ENCODE measurements at places on chromosomes 2 and 18. TPM values are rescaled to one million over a fixed set of nuclear protein-coding genes. Genes with fewer than 3 reads are reported as not detected.
A peak's percentile ranks its signal among the peaks of the same experiment; 100 is the strongest.

DNA sequence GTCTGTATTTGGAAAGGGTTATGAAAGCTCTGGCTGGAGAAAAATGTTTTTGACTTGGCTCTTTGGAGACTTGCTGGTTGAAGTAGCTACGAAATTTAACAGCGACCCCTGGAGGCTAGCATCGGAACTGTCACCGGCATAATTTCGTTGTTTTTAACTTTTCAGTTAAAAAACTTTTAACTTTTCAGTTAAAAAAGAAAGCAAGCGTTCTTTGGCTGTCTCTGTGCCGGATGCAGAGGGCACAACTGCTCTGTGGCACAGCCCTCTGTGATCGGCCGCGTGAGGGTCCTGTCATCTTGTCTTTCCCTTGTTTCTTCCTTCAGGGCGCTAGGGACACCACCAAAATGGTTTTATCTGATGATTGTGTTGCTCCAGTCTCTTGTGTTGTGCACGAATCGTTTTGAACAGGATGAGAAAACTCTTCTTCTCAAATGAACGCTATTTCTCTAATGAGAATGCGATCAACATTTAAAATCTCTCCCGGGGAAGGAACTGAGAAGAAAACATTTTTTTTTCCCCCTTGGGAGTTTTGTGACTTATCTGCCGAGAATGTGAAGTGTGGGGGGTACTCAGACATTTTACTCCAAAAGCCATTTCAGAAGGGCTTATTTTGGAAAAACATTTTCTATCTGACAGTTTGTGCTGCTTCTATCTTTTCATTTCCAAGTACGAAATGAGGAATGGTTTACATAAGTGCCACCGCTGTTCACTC lies 57.1 kb downstream of the ADCYAP1 start:
- no peaks in the 10 kb centered on the region for H3K27me3 ChIP-seq
- H3K4me3 ChIP-seq, result peak overlapping the region; percentile 41
- DNase-seq, result no peak
- no peaks in the 10 kb centered on the region for H3K4me1 ChIP-seq

- peaks cover 19% of the 10 kb centered on the region for H3K4me1 ChIP-seq
- no peaks in the 10 kb centered on the region for H3K36me3 ChIP-seq
These were observed 272.5 kb downstream of the DYSF start for GRCh38 chr2:71725836-71726235.

- H3K4me1 ChIP-seq, result peaks cover 58% of the 10 kb centered on the region
- H3K27me3 ChIP-seq, result no peaks in the 10 kb centered on the region
- H3K4me3 ChIP-seq, result no peak overlapping the region
- 0 out of 2 replicates have a peak, but pooled peaks cover 5% of the 10 kb centered on the region for H3K36me3 ChIP-seq
- H3K27ac ChIP-seq, result peak overlapping the region; percentile 80
- DNase-seq, result no peak
These were observed 109.7 kb downstream of the MAP4K4 start for GRCh38 chr2:101807242-101807641.

- peak; percentile 20 for DNase-seq
- no peak overlapping the region for H3K27ac ChIP-seq
- H3K27me3 ChIP-seq, result no peaks in the 10 kb centered on the region
- H3K36me3 ChIP-seq, result no peaks in the 10 kb centered on the region
These were observed 21.4 kb downstream of the FAM98A start for GRCh38 chr2:33577668-33578067.

- no peaks in the 10 kb centered on the region for H3K27me3 ChIP-seq
- no peak overlapping the region for H3K27ac ChIP-seq
- H3K36me3 ChIP-seq, result no peaks in the 10 kb centered on the region
- no peak overlapping the region for H3K4me3 ChIP-seq
- peaks cover 6% of the 10 kb centered on the region for H3K4me1 ChIP-seq
These were observed 58.0 kb downstream of the CCDC88A start for GRCh38 chr2:55361465-55362189.

- DNase-seq, result no peak
- no peak overlapping the region for H3K27ac ChIP-seq
- H3K4me1 ChIP-seq, result no peaks in the 10 kb centered on the region
- 0 out of 2 replicates have a peak, but pooled peaks cover 4% of the 10 kb centered on the region for H3K27me3 ChIP-seq
These were observed 73.7 kb downstream of the RFTN2 start for GRCh38 chr2:197601726-197602125.

- no peaks in the 10 kb centered on the region for H3K27me3 ChIP-seq
- no peaks in the 10 kb centered on the region for H3K4me1 ChIP-seq
- H3K36me3 ChIP-seq, result no peaks in the 10 kb centered on the region
- H3K4me3 ChIP-seq, result no peak overlapping the region
These were observed 548.6 kb downstream of the LRRTM4 start for GRCh38 chr2:76973610-76974009.

- no peak overlapping the region for H3K27ac ChIP-seq
- peaks cover 61% of the 10 kb centered on the region for H3K27me3 ChIP-seq
- no peaks in the 10 kb centered on the region for H3K4me1 ChIP-seq
- DNase-seq, result no peak
These were observed 321.2 kb upstream of the CXCR4 start for GRCh38 chr2:136439064-136439676.

The REG1B gene
- not detected for total RNA-seq

DNA sequence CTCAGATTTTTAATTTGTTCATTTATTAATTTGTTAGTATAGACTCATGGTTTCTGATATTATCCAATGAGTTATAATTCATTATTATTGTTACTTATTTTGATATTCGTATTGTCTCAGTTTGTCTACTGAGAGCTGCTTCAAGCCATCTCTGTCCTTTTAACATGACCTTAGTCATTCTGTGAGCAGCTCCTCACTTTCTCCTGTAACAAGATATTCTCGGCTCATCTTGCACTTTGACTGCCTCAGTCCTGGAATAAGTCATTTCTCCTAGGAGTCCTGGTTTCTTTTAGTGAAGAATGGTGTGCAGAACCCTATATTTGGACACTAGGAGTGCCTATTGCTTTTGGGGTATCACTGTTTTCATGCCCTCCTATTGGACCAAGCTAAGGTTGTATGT lies 13.2 kb downstream of the ASB1 start:
- H3K27me3 ChIP-seq, result no peaks in the 10 kb centered on the region
- DNase-seq, result no peak
- H3K4me3 ChIP-seq, result no peak overlapping the region
- H3K27ac ChIP-seq, result peak overlapping the region; percentile 81
- H3K4me1 ChIP-seq, result peaks cover 13% of the 10 kb centered on the region

DNA sequence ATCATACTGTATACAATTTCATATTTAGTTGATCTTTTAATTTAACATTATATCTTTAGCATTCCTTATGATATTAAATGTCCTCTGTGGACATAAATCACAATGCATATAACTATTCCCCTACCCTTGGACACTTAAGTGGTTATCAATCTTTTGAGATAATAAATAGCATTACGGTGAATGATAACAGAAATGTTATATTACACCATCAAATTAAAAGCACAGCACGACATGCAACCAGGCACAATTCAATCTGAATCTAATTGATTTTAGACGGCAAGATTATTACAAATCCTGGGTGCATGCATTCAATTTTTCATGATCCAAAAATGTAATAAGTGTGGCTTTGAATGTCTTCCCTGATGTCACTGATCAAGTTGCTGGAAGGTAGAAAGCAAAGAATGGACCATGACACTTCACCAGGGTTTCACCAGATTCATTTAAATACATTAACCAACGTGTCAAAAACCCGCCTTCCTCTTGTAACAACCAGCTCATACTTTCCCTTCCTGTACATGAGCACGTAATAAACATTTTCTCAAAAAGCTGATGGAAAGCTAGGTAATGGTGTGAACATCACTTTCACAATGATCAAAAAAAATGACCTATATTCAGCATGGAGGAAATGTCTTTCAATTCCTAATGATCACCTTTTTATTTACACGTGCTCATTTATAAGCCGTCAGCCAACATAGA lies 513.7 kb upstream of the ID2 start:
- no peak for DNase-seq
- H3K4me1 ChIP-seq, result no peaks in the 10 kb centered on the region
- H3K36me3 ChIP-seq, result no peaks in the 10 kb centered on the region
- H3K4me3 ChIP-seq, result no peak overlapping the region
- no peak overlapping the region for H3K27ac ChIP-seq

The TLX2 gene
- 3.8 TPM for total RNA-seq
